T-helper 22 cell (primary cell): ENCODE measurements at places on chromosomes 6 and 20.

- no peak for DNase-seq
Observed at GRCh38 chr6:28769626-28770402, 154.0 kb downstream of the TRIM27 start.

DNA sequence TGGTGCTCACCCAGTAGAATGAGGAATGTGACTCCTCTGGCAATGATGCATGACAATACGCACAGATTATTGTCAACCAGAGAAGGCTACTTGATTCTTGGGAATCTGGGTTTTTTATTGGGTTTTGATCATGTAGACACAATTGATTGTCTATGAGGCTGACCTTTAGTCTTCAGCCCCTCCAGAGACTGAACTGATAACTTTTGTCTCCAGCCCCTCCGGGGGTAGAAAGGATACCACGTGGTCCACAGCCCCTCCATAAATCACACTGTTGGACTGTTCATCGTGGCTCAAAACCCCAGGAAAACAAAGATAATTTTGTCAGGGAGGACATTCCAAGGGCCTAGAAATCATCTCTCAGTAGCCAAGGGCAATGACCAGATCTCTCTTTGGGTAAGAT, 57.5 kb upstream of the ADGRF5 start:
- no peak for DNase-seq

DNA sequence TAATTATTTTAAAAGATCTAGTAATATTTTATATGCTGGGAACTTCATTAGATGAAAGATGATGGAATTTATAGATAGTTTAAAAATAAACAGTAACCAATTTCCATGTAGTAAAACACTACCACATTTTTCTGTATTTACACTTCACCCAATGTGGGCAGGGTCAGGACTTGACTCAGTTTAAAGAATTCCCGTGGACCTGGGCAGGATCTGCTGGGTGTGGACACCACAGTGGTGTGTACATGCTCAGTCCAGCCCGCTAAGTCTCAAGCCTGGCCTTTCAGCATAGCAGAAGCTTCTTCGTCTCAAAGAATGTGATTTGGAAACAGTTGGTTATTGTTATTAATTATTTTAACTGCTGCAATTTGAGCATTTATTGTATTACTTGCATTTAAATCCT, 364.2 kb downstream of the SYNE1 start:
- no peak for DNase-seq

DNA sequence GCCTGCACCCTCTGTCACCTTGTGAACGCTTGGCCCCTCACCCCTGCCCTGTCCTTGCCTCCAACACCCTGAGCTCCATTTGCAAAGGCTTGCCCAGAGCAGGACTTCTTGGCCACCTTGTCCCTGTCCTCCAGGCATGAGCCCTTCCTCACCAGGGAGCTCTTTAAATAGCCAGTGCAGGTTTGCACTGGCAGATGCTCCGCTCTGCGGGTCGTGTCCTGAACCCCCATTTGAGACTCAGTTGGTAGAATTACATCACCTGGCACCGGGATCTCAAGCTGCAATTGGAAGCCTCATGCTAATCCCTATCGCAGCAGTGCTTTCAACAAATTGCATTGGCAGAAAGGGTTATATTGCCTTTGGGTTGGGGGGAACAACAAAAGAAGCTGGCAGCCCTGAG, 85.9 kb downstream of the TRMT6 start:
- DNase-seq: no peak

- DNase-seq: no peak
Observed at GRCh38 chr6:84052204-84052882, 18.8 kb downstream of the MRAP2 start.

- no peak for DNase-seq
Observed at GRCh38 chr6:36367743-36368142, 19.7 kb downstream of the ETV7 start.

- no peak for DNase-seq
Observed at GRCh38 chr6:70421509-70421908, 8.2 kb downstream of the FAM135A start.

DNA sequence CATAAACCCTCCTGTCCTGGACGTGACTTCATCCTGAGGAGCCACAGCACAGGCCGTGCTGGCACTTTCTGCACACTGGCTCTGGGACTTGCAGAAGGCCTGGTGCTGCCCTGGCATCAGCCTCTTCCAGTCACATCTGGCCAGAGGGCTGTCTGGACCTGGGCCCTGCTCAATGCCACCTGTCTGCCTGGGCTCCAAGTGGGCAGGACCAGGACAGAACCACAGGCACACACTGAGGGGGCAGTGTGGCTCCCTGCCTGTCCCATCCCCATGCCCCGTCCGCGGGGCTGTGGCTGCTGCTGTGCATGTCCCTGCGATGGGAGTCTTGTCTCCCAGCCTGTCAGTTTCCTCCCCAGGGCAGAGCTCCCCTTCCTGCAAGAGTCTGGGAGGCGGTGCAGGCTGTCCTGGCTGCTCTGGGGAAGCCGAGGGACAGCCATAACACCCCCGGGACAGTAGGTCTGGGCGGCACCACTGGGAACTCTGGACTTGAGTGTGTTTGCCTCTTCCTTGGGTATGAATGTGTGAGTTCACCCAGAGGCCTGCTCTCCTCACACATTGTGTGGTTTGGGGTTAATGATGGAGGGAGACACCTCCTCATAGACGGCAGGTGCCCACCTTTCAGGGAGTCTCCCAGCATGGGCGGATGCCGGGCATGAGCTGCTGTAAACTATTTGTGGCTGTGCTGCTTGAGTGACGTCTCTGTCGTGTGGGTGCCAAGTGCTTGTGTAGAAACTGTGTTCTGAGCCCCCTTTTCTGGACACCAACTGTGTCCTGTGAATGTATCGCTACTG, 22.0 kb upstream of the PYGB start:
- DNase-seq: no peak

GRCh38 chr6:3665608-3666007, 85.9 kb downstream of the PXDC1 start:
- DNase-seq: no peak

GRCh38 chr20:21090111-21090618, 16.0 kb downstream of the LINC00237 start:
- DNase-seq: no peak

GRCh38 chr20:4508773-4509172, 212.9 kb upstream of the PRND start:
- DNase-seq: no peak

- DNase-seq: no peak
Observed at GRCh38 chr6:42394151-42394550, 57.6 kb downstream of the TRERF1 start.

- DNase-seq: no peak
Observed at GRCh38 chr6:17202526-17202925, 78.6 kb upstream of the RBM24 start.

GRCh38 chr6:11232770-11233626, 530 bp upstream of the NEDD9 start:
- no peak for DNase-seq

GRCh38 chr6:122803171-122803661, 14.2 kb downstream of the SMPDL3A start:
- no peak for DNase-seq

GRCh38 chr6:17450397-17450796, 57.0 kb downstream of the CAP2 start:
- DNase-seq: no peak

DNA sequence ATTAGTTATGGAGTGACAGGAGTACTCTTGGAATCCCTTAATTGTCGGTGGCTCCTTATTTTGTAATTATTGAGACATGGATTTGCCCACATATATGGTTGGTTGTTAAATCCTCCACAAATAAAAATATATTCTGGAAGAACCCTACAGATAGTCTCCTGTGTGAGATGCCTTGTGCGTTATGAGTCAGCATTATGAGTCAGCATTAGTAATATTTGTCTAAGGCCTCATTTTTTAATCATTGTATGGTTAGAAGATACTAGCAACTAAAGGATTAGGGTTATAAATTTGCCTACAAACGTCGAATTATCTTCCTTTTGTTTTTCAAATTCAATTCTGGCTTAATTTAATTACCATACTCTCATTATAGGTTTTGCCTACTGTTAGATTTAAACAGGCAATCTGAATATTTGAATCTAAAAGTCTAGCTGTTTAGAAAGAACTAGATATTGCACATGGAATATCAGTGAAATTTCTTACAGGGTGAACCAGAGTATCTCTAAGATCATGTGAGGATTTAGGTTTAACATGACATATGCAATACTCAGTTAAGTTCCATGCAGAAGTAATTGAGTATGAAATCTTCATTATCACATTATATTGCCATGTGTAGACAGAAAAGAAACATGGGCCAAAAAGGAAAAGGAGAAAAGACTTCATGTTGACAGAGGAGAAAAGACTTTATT, 5.9 kb downstream of the C6orf58 start:
- DNase-seq: no peak

DNA sequence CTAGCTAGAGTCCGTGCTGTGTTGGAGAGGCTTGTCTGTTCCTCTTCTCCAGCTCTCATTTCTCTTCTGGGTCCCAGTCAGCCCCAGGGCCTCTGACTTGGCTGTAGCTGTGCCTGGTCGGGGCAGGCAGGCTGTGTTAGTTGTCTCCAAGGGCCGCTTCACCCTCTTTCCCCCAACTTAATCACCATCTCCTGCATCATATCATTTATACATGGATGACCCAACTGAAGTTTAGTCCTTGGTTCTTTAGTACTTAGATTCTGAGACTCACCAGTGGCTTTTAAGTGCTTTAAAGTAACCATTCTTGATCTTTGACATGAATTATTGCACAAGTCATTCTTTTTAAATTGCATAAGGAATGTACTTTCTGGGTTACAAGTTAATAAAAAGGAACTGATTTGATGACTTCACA, 127.3 kb downstream of the RTN4IP1 start:
- DNase-seq: no peak

GRCh38 chr6:75588948-75589347, 12.7 kb upstream of the SENP6 start:
- no peak for DNase-seq

DNA sequence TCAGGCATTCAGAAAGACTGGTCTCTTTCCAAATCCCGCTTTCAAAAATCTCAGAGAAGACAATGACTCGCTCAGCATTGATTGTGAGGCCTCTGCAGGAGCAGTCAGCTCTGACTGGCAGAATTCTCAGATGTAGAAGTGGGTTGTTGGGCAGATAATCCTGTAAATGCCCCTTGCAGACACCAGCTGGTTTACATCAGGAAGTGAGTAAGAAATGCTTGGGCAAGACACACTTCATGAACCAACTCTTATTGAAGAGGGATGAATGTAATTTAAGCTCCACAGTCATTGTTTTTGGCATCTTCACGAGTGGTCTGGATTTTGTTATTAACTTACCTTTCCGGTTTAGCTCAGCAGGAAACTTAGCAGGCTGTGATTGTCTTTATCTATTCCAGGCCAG, 166.6 kb downstream of the PLCB4 start:
- DNase-seq: no peak

DNA sequence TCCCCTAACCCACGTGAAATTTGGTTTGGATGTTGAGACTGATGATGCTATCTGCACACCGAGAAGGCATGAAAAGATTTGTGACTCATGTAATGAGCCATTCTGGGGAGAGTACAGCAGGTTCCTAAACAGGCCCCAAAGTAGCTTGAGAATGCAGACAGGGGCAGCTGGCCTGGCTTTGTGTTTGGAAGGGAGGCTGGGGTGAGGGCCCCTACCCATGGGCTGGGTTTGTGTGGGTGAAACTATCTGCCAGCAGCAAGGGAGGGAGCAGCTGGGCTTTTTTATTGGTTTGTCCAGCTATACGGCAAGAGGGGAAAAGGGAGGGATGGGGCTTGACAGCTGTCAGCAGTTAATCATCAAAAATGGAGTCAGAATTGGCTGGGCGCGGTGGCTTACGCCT, 87.0 kb upstream of the RNF24 start:
- DNase-seq: no peak

DNA sequence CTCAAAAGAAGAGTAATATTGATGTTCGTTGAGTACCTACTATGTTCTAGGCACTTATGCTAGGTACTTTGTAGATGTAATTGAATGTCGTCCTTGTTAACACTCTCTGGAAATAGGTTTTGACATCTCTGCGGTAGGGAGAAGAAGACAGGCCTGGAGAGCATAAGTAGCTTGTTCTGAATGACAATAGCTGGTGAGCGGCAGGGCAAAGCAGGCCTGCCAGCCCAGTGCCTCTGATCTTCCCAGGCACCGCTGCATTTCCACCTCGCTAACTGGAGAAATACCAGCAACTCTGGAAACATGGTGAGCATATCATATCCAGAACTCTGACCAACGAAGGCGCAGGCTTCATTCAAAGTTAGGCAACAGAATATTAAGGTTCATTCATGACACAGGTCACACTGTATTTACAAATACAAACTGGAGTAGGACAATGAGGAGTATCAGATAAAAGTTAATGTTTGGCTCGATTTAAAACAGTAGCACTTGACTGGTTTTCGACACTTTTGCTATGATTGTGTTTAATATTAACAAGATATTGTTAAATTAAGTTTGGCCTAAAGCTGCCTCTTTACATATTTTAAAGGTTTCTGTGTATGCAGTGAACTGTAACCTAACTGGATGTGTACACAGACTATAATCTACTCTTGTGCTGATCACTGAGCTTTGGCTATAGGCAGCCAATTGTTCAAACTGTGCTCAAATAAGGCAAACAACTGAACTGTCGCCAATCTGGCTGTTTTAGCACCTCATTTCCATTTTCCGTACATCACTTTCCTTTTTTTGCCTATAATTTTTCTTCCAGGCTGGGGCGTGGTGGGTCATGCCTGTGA, 54.1 kb downstream of the PPP1R3G start:
- no peak for DNase-seq

GRCh38 chr6:80376411-80376810, 269.9 kb downstream of the BCKDHB start:
- no peak for DNase-seq

DNA sequence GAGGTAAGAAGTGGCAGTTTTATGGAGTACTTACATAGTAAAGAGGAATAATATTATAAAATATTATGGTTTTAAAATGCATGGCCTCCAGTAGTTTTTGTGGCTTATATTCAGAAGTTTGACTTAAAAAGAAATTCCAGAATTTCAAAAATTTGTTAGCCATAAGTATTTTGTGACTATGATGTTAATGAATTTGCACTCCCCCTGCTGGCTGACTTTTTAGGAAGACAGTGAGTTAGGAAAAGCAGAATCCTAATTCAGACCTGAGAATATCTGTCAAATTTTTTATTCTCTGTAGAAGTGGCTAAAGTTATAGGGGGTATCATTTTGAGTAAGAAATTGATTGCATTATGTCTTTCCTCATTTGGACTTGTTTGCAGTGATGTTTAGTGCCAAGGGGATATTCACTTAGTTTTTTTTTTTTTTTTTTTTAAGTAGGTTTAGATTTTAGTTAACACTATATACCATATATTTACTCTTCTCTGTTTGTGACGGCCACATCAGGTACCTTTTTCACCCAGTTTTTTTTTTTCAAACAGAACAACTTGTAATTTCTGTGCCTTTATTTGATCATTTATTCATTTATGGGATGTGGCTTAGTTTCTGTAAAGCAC, 40.8 kb downstream of the ZFAND3 start:
- no peak for DNase-seq

- peak; percentile 42 for DNase-seq
Observed at GRCh38 chr6:167054987-167055386, 55.8 kb downstream of the CEP43 start.

DNA sequence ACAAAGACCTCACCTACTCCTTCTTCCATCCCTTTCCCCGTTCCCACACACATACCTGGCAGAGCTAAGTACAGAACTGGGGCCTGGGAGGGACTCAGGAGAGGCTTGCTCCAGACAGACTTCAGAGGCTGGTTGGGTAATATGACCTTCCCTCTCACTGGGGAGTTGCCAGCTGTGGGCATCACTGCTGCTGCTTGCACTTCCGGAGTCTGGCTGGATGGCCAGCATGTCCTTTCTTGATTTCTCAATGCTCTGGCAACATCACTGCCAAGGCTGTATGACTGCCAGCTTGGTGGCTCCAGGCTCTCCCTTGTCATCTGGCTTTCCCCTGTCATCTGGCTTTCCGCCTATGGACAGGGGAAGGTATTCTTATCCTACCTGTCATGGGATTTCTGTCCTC, 47.8 kb downstream of the CDH22 start:
- DNase-seq: no peak

GRCh38 chr6:78436335-78436734, 431.0 kb upstream of the IRAK1BP1 start:
- no peak for DNase-seq
